ENCODE measurements at places on chromosomes 4 and X.

- no peak for DNase-seq
These were observed 35.4 kb upstream of the TMSB15B start for GRCh38 chrX:103927030-103927429.

DNA sequence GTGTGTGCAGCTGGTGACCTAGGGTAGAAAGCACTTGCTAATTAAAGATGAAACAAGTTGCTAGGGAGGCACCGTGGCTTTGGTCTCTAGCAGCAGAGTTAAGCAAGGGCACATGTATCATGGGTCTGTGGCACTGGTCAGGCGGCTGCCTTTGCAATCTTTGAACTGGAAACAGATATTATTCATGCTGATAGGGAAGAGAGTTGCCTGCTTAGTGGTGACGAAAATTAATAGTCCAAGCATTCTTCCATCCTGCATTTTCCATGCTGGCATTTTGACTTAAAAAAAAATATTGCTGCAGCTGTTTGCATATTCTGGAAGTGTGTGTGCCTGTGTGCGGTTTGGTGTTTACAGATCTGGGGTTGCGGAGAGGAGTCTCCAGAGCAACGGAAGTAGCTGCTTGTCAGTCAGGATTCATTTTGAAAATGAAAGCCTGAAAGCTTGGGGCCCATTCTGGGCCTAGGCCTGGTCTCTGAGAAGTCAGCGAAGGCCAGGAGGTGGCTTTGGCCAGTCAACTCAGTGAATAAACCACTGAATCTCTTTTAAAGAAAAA lies 2.3 kb upstream of the SOWAHD start:
- DNase-seq = peak; percentile 31

GRCh38 chrX:103586314-103586646 lies 965 bp downstream of the TCEAL4 start:
- DNase-seq = no peak

- DNase-seq = peak; percentile 71
These were observed 360.1 kb upstream of the ZCCHC13 start for GRCh38 chrX:73943693-73944562.

GRCh38 chrX:123013141-123013540 lies 170.9 kb upstream of the GRIA3 start:
- DNase-seq = no peak

- no peak for DNase-seq
These were observed 123.9 kb downstream of the BCOR start for GRCh38 chrX:39973810-39974209.

DNA sequence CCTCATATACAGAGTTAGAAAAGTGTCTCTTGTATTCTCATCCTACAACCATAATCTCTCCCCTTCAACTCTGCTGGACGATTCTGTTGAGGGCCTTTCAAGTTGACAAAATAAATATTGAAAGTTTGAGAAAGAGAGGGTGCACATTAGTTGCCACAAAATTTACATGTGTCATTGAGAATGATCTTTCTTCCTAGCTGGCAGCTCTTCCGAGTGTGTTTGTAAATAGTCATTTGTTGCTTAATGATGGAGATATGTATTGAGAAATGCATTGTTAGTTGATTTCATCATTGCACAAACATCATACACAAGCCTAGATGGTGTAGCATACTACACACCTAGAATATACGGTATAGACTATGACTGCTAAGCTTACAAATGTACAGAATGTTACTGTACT lies 632.8 kb upstream of the AMOT start:
- DNase-seq = no peak

GRCh38 chr4:6425336-6425735 lies 47.1 kb downstream of the PPP2R2C start:
- no peak for DNase-seq

DNA sequence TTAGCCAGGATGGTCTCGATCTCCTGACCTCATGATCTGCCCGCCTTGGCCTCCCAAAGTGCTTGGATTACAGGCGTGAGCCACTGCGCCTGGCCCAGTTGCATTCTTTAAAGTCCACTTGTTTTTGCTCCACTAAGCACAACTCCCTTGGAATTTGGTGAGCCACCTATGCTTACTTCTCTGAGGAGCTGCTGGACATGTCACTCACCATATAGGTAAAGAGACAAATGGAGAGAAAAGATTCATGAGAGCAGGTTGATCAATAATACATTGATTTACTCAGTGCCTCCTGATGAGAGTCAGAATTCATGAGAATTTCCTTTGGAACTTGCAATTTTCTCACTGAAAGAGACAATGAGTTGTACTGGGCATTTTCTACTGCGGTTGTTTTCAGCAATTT lies 48.2 kb downstream of the USP26 start:
- DNase-seq = no peak

DNA sequence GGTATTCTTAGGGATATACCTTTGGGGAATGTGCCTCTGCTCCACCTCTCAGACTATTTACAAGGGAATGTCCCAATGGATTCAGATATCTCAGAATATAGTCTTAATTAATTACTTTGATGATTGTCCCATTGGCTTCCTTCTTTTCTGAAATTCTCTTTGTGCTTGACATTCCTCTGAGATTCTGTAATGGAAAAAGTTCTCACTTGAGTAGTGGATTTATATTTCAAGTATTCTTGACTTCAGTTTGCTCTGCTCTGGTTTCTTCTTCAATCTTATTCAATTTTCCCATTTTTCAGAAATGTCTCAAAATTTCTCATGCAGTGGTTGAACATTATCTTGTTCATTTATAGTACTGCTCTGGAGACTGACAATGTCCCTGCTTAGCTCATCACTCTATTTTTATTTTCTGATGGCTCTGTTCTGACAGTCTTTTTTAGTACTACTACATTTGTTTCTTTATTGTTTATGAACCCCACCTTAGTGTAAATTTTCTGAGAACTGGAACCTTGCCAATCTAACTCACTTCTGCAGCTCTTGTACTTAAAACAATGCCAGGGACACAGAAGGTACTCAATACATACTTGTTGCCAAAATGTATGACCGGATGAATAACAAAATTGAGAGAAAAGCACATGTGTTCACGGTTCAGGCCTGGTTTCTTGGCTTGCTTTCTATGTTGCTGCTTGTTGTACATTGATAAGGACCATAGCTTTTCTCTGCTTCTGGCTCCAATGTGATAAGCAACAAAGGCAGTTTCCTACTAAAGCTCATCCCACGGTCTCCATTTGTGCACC lies 471.7 kb downstream of the GASK1B start:
- DNase-seq = no peak

DNA sequence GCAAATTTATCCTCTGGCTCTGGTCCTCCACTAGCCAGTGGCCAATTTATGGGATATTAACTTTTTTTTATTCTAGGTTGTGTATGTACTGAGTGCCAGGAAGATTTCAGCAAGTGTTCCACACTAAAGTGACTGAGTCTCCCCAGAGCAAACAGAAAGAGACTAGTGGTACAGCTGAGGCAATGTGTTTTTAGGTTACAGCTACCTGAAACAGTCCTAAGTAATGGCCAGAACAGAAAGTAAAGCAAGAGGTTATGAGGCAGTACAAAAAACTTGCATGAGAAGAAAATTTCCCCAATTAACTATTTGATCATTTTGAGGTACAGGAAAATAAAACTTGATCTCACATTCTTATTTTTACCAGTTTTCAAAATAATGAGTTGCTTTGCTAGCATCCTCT lies 31.2 kb downstream of the PRDM8 start:
- no peak for DNase-seq

- DNase-seq = no peak
These were observed 99.8 kb upstream of the ADAD1 start for GRCh38 chr4:122278976-122279375.

GRCh38 chr4:1910643-1911042 lies 39.5 kb downstream of the NSD2 start:
- DNase-seq = no peak

DNA sequence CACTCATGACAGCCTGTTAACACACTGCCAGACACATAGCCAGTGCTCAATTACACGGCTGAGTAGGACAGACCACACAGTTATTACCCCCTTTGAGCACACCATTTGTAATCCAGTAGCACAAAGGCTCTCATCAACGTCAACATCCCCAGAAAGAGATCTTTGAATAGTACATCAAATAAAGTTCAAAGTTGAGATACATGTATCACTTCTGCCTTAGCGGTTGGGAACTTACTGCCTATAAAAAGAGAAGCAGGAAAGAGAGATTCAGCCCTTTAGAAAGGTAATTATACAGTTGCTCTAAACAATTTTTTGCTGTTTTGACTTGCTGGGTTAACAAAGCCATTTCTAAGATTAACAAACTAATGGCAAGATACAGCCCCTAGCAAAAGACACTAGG lies 16.2 kb downstream of the ANXA5 start:
- no peak for DNase-seq

DNA sequence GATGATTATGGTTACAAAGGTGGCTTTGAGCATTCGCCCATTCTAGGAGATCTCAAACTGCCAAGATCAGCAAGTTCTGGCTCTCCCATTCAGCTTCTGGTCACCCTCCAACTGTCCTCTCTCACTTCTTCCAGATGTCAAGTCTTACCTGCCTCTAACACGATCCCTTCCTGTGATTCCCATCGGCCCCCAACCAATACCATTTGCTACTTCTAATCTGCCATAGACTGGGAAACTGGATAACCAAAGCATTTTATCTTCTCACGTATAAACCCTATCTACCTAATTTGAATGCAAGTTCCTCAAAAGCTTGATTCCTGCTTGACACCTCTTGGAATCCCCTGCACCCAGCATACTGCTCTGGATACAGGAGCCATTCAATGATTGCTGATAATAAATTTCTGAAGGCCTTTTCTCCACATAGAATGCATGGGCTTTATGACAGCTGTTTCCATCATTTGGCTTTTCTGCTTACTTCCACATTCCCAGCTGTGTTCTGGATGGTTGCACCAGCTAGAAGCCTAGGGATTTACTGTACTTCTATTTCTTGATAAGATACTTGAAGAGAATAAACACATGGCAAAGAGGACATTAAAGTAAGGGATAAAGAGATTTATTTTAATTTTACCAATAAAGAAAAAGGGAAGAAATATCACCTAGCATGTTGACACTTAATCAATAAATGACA lies 9.6 kb downstream of the GPC4 start:
- DNase-seq = no peak

DNA sequence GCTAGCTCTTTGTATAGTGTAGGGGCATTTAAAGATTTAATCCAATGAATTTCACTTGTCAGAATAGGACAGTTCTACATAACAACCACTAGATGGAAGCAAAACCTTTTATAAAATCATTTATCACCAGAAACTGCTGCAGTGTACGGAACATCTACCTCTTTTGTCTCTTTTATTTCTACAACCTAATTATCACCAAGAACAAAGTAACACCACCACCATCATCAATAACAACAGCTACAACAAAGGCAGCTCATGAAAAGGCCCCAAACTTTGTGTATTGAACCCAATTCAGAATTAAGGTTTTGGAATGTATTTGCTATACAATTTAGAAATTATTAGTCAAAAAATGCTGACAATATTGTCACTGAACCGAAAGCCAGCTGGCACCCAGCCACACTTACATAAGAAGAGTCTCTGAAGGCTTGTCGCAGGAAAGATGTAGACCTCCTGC lies 260.9 kb upstream of the RPS6KA3 start:
- no peak for DNase-seq

- DNase-seq = no peak
These were observed 45.6 kb upstream of the S100G start for GRCh38 chrX:16604337-16604736.

- DNase-seq = no peak
These were observed 130.4 kb upstream of the CPEB2 start for GRCh38 chr4:14871676-14872430.
